Stimulated activated CD4-positive, alpha-beta T cell treated with anti-CD3 and anti-CD28 coated beads, Interleukin-1b, Interleukin-23, amount 100 ng/mL, for 24 hours (primary cell): ENCODE measurements at places on chromosomes 12 and 14.

DNA sequence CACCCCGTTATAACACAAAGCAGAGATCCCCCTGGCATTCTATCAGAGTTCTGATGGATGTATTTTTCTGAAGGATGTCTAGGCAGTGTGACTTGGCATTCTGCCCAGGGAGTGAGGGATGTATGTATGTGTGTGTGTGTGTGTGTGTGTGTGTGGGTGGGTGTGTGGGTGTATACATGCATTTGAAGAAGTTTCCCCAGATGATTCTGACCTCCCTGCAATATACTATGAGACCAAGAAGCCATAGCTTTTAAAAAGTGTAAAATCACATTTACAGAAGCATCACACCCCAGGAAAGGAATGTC lies 59.7 kb upstream of the NAP1L1 start:
- DNase-seq: no peak

- no peak for DNase-seq
Measured at GRCh38 chr14:38989922-38990546, 113.0 kb downstream of the SEC23A start.

GRCh38 chr14:96554315-96554910 lies 52.2 kb downstream of the PAPOLA start:
- no peak for DNase-seq

- DNase-seq: peak; percentile 20
Measured at GRCh38 chr12:122399592-122400373, 22.7 kb downstream of the CLIP1 start.

GRCh38 chr14:64279704-64280668 lies 14.2 kb downstream of the ESR2 start:
- DNase-seq: no peak

GRCh38 chr12:55416961-55417360 lies 9.1 kb upstream of the OR6C76 start:
- no peak for DNase-seq

DNA sequence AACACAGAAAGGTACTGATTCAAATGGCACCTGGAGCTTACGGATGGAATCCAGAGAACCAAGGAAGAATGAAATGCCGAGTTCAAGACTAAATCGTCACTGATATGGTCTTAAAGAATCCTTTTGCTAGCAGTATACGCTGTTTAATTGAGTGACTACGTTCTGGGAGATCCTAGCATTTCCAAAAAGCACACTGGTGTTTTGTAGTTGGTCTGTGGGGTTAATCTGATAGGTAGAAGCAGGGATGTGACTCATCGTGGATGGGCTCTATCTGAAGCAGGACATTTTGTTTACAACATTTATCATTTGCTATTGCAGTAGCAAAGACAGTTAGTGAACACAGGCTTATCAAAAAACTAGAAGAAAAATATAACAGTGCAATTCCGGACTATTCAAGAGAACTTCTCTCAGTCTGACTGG lies 169.2 kb upstream of the HMGA2 start:
- DNase-seq: no peak

DNA sequence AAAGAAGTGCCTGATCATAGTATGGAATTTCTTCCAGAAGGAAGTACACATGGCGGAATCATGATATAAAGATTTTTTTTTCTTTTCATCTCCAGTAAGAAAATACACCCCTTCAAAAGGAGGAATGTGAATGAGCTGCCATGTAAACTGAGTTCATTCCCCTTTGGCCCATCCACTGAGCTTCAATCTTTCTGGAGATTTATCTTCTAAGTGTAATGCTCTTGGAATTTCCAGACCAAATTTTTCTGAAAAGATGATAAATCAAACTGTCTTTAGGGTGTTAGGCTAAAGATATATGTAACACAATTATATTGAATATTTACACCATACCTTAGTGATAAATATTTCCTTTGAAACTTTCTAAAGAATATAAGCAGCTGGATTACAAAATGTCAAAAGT lies 5.2 kb downstream of the DCN start:
- DNase-seq: no peak

- no peak for DNase-seq
Measured at GRCh38 chr14:37972941-37973887, 234.5 kb upstream of the SSTR1 start.

- no peak for DNase-seq
Measured at GRCh38 chr14:65210822-65211182, 108.5 kb upstream of the MAX start.

- DNase-seq: no peak
Measured at GRCh38 chr14:21455592-21455911, 371 bp downstream of the CHD8 start.

DNA sequence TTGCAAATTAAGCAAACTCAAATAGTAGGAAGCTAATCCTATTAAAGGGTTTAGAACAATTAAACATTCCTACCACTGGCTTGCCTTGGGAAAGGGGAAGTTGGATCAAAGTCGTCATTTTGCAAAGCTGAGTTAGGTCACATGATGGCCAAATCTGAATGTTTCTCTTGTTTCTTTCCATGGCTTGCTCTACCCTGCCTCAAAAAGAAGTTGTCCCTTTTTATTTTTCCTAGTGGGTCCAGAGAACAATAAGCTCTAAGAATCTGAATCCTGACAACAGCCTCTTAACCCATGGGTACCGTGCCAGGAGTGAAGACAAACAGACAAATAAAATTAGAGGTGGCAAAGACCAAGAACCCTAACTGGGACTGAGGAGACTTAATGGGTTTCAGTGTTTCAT lies 26.2 kb upstream of the NPFF start:
- DNase-seq: no peak

GRCh38 chr12:112010415-112011344 lies 2.3 kb downstream of the TMEM116 start:
- no peak for DNase-seq

- DNase-seq: no peak
Measured at GRCh38 chr12:12660201-12660600, 35.8 kb downstream of the GPR19 start.

DNA sequence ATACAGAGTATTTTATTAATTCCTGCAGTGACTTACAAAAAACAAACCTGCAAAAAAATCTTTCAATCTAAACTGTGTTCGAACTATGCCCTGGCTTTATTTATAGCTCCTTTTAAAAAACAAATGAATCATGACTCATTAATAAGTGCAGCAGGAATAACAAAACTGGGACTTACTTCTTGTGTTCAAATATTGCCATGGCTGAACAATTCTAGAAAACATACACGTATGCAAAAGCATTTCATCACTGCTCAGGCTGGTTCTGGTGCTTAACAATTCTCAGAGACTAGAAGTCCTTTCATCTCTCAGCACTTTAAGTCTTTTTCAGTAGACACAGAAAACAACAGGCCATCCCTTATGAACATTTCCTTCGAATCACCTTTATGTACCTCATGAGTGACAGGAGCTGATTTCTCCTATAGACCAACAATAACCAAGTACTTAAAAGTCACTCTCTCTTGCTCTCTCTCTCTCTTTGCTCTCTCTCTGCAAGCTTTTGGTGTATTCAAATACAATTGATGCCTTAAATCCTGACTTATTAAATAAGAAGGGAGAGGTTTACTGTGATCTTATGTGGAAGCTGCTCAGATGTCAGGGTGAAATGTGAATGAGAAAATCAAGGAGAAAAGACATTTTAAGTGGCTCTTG lies 268.8 kb downstream of the TTC8 start:
- DNase-seq: no peak

DNA sequence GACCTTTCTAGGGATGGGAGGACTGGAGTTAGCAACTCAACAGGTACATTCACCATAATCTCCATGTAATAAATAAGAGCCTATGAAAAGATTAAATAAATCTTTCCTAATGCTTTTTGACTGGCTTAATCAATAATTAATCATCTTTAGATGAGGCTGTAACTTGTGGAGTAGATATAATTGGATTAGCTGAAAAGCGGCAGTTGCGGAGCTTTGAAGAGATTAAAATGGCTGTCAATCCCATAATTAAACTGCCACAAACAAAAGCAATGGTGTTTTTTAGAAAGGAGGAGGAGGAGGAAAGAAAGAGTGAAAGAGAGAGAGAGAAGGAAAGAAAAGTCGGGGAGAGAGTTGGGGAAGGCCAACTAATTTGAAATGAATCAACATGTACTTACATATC lies 70.7 kb upstream of the TMEM263 start:
- DNase-seq: no peak

DNA sequence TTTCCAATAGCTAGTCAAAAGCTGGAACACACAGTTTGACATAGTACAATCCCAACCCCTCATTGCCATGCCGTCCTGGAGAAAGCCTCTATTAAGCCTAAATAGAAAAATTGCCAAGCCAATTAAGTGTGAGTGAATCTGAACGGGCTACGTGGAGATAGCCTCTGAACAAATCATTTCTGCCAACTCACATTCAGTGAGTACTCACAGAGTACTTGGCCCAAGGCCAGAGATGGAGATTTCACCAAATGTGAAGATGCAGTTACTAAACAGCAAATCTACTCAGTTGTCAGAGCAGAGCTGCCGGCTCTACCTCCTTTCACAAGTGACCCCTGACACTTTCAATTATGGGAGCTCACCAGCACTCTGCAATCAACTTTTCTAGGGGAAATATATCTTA lies 350.0 kb downstream of the GALC start:
- no peak for DNase-seq

GRCh38 chr12:47858511-47859266 lies 39.0 kb upstream of the HDAC7 start:
- DNase-seq: no peak

- DNase-seq: no peak
Measured at GRCh38 chr12:112115259-112116045, 6.9 kb upstream of the NAA25 start.

DNA sequence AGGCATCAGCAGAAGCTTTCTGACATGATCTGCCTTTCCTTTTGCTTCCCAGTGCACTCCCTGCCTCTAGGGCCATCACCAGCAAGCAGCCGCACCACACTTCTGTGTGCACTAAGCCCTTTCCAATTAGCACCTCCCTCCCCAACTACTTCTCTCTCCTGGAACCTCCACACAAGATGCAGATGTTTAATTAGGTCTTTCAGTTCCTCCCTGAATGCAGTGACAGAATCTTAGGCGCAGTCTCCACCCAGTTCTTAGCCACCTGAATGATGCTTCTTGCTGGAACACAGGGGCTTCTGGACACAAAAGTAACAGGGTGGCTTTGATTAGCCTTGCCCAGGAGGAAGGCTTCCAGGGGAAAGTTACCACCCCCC lies 32.9 kb downstream of the NIN start:
- no peak for DNase-seq

DNA sequence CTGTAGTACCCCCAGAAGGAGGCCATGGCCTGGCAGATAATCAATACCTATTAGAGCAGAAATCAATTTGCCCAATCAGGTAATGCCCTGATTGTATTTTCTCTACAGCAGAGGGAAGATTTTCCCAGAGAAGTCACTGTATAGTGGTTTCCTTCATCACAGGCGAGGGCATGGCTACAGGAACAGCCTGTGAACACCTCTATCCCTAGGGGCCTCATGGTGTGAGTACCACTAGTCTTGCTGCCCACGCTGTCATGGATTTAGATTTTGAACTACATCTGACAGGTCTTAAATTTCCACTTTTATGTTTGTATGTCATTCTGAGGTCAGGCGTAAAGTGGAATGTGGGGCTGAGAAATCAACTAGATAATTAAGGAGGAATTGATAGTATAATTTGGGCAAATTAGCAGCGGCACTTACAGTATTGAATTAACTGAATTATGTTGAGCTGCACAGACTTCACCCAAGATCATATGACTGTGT lies 42.4 kb upstream of the STXBP6 start:
- no peak for DNase-seq

DNA sequence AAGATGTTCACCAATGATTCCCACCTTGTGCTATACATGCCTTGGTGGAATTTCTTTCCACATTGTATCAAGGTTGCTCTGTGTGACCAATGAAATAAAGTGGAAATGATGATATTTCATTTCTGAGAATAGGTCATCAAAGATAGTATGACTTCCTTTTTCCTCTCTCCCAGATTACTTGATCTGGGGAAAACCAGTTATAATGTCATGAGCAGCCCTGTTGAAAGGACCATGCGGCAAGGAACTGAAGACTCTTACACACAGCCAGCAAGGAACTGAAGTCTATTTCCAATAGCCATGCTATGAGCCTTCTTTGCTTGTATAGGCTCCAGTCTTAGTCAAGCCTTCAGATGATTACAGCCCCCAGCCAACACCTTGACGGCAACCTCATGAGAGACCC lies 11.7 kb downstream of the KLRD1 start:
- no peak for DNase-seq

GRCh38 chr14:54483846-54484245 lies 4.9 kb downstream of the GMFB start:
- DNase-seq: no peak

GRCh38 chr14:77026166-77026929 lies 2.2 kb downstream of the IRF2BPL start:
- no peak for DNase-seq

DNA sequence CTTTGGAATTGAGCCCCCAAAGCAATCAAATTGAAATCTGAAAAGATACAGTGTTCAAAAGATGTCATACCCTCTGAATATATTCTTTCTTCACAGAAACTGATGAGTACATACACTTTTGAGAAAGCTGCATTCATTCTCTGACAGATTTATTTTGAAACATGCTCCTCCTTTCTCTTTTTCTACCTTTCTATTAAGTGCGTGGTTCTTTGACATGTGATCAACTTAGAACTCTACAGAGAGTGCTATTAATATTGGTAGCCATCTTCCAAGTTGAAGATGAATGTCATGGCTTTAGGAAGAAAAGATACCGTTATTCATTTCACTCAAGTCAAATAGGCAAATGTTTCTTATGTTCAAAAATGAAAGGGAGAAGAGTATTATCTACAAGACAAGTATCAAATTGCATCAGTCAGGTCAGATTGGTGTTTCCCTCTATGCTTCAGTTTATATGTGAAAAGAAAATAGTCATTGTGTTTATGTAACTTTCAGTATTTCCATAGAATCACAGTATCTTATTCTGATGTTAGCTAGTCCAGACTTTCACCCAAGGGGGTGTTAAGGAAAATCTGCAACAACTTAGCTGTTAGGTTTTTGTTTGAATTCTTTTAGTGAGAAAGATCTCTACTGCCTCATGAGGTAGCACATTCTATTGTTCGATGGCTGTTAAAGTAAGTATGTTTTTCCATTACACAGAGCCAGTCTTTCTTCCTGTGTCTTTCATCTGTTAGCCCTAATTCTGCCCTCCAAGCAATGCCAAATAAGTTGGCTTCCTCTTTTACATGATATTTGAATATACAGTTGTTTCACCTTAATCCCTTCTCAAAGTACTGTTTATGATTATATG lies 55.4 kb upstream of the GARIN2 start:
- no peak for DNase-seq

GRCh38 chr12:132389026-132389425 lies 59.6 kb upstream of the GALNT9 start:
- DNase-seq: no peak

DNA sequence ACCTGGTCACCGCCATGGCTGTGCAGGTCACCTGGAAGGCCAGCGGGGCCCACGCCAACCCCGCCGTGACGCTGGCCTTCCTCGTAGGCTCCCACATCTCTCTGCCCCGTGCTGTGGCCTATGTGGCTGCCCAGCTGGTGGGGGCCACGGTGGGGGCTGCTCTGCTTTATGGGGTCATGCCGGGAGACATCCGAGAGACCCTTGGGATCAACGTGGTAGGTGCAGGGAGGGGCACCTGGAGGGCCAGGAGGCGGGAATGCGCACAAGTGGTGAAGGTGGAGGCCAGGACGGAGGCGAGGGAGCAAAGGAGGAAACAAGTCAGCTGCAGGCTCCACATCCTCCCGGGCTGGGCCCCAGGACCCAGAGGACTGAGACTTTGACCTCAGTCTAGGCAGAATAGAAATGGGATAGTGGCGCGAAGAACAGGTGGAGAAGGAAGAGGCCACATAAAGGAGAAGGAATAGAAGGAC lies 649 bp downstream of the AQP6 start:
- no peak for DNase-seq

GRCh38 chr12:14986449-14986848 lies 13.6 kb downstream of the PDE6H start:
- no peak for DNase-seq

GRCh38 chr12:130668286-130669204 lies 47.6 kb downstream of the RIMBP2 start:
- no peak for DNase-seq
